Pancreas (tissue), 10 donors: ENCODE measurements at places on chromosomes 13 and 19. TPM values are rescaled to one million over a fixed set of nuclear protein-coding genes. Genes with fewer than 3 reads are reported as not detected.

- DNase-seq = no peak
Measured at GRCh38 chr19:38213911-38214625, 10.0 kb downstream of the DPF1 start.

DNA sequence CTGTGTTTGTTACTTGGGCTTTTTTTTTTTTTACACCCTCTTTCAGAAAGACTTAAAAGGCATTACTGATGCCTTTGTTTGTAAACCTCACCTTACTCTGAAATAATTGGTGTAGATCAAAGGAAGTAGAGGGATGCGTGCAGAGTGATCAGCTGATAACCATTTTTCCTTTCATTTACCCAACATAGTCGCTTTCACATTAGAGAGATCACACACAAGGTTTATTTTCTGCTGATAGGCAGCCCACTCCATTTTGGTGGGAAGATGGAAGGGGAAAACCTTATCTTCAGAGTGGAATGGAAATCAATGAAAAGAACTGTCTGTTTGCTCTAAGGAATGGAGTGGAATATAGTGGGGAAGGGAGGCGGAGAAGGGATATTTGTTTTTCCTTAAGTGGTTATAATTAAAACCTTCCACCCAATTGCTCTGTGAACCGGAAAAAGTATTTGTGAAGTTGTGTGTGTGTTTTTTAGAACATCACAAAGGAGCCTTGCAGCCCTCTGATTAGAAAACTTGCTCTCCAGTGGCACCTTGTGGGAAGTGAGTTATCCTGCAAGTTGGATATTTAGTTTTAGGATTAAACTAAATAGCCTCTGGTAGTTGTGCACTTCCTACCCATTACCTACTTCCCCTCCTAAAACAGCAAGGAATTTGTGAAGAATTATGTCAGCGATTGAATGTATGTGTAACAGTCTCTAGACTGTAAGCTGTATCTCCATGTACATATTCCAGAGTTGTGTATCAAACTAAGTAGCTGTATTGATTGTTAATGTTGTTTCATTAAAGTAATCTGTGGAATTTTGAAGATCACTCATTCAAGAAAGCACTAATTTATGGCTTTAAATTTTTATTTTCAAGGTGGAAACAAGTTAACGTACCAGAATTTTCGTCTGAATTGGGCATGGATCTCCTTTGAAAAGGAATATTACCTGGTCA, 76.8 kb downstream of the FREM2 start:
- no peak for DNase-seq

DNA sequence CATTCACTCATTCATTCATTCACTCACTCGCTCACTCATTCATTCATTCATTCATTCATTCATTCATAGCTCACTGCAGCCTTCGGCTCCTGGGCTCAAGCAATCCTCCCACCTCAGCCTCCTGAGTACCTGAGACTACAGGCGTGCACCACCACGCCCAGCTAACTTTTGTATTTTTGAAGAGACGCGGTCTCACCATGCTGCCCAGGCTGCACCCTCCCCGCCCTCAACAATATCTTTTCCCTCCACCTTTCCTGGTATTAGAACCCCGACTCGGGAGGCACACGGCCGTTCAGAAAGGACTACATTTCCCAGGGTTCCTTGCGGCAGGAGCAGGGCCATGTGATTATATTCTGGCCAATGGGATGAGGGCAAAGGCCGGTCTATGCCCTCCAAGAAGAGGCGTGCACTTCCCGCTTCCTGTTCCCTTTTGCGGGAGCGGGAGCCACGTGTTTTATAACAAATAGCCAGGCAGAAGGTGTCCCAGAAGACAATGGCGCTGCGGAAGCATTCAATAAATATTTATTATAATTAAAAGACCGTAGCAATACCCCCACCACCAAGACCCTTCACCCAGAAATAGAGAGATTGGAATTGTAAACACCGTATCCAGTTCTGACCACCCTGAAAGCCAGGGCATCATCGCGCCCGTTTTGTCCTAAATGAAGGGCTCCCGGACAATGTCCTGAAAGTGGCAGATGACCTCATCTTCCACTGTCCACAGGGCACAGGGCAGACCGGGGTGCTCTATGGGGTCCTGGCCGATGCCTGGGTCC, 15.9 kb downstream of the TICAM1 start:
- peak; percentile 90 for DNase-seq

DNA sequence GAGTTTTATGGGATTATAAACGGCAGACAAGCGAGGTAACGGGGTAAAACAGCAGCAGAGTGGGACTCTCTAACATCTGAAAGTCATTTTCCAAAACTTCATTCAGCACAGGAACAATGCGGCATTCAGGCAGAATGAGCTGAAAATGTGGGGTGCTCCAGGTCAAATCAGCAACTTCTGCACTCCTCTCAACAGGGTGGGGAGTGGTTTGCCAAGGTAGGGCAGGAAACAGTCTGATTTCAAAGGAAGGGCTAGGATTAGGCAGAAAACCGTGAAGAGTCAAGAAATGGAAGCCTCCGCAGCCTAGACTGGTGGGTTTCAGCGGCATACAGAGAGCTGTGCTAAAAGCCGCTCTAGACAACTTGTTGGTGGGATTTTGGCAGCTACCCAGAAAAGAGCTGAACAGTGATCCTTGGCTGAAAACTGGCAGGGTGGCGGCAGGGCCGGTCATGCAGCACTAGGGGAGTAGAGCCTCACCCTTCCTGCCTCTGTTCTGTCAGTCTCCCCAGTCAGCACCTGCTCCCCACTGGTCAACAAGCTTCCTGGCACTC, 154.2 kb upstream of the KLF12 start:
- peak; percentile 54 for DNase-seq

- no peak for DNase-seq
Measured at GRCh38 chr13:94860981-94861407, 148.6 kb upstream of the SOX21 start.

- DNase-seq = peak; percentile 70
Measured at GRCh38 chr19:10291554-10292205, 1.9 kb downstream of the ICAM5 start.

- no peak for DNase-seq
Measured at GRCh38 chr13:110127986-110128511, 178.9 kb downstream of the COL4A1 start.

GRCh38 chr19:12774588-12775555, at the start of gene HOOK2:
Gene HOOK2, minus strand, starts transcription at chr19:12775552. Its CDS starts 103 bp downstream, at chr19:12775449.
- DNase-seq = peak; percentile 100

GRCh38 chr19:17703824-17704463, 15.3 kb upstream of the MAP1S start:
- peak; percentile 49 for DNase-seq

DNA sequence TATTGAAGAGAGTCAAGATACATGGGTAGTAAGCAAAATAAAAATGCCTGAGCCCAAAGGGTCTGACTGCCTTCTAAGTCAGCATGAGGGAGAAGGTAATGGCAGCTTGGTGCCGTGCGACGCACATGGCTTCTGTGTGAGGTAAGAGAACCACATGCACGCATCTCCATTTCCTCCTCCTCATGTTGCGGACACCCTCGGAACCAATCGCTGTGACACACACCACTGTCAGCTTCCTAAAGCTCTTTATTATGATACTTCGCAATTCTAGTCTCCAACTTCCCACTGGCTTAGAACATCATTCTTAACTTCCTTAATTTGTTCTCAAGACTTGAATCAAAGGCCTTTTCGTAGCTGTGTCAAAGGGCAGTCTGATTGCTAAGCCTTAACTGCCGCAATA, 170.1 kb downstream of the OXGR1 start:
- DNase-seq = no peak

- DNase-seq = no peak
Measured at GRCh38 chr13:45004096-45004495, 14.8 kb downstream of the GPALPP1 start.

- no peak for DNase-seq
Measured at GRCh38 chr13:21826214-21827015, 155.5 kb downstream of the FGF9 start.

GRCh38 chr13:30880151-30880855, 25.8 kb upstream of the MEDAG start:
- no peak for DNase-seq

DNA sequence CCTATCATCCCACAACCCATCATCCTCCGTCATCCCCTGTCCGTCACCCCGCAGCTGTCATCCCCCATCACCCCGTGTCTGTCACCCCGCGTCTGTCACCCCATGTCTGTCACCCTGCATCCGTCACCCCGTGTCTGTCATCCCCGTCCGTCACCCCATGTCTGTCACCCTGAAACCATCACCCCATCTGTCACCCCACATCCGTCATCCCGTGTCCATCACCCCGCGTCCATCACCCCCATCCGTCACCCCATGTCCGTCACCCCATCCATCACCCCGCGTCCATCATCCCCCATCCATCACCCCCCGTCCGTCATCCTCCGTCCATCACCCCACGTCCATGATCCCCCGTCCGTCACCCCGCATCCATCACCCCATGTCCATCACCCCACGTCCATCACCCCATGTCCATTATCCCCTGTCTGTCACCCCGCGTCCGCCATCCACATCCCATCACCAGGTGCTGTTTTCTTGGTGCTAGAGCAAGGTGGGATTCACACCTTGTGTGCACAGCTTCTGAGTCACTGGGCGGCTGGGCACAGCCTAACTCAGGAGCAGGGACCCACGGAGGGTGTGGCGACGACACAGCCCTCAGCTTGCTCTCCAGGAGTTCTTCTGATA, 24.2 kb downstream of the RASA3 start:
- DNase-seq = peak; percentile 37

GRCh38 chr13:26679411-26680122, 81.0 kb downstream of the GPR12 start:
- DNase-seq = no peak

DNA sequence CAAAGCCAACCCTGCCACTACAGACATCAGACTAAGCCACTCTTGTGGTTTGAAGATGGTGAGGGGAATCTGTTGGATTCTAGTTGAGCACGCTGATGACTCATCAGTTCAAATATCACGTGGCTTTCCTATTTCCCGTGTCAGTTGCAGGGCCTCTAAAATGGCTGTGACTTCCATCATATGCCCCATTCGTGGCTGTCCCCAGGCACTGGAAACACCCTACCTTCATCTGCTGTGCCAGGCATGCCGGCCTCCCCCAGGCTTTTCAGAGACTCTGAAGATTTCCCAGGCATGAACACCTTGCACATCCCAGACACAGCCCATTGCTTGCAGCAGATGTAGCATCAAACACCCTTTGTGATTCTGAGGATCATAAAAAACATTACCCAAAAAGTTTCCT, 659.9 kb downstream of the UQCRFS1 start:
- DNase-seq = no peak

GRCh38 chr13:36758345-36758744, 60.7 kb upstream of the RFXAP start:
- peak; percentile 46 for DNase-seq

DNA sequence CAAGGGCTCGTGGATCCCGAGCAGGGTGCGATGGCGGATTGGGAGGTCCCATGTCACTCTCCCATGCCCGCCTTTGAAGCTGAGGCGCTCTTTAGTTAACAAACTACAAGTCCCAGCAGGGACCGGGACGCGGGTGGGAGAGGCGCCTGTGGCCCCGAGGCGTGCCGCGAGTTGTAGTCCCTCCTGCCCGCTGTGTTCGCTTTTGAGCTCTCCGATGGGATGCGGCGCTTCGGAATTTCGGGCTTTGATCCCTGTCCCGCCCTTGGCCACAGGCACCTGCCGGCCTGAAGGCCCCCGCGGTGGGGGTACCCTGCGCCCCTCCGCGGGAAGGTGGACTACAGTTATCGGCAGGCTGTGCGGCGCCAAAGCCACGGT, 11.0 kb downstream of the CYTH2 start:
- DNase-seq = peak; percentile 79

DNA sequence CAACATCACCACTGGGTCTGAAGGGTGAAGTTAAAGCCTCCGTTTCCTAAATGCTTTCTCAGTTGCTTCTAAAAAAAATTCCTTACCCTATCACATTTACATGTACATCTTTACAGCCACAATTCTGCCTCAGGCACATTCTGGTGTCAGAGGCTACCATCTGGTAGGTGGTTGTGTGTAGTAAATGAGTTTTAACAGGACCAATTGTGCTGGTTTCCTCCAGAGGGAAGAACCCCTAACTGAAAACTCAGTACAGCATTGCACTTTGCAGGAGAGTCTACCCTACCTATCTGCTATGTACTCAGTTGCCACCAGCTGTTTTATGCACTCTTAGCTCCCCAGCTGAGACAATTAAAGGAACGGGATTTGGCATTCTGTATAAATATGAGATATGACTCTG, 1576.5 kb downstream of the PCDH9 start:
- DNase-seq = no peak

GRCh38 chr13:93231867-93232266, 5.3 kb downstream of the GPC6 start:
- no peak for DNase-seq

Gene RUBCNL
- polyA plus RNA-seq = 0.91 TPM

Gene BCAM
- 140 TPM for polyA plus RNA-seq

Gene EXOSC5
- 14.3 TPM for polyA plus RNA-seq

Gene RFPL4AL1
- not detected for polyA plus RNA-seq

Gene CNN1
- 38.8 TPM for polyA plus RNA-seq

Gene DOHH
- polyA plus RNA-seq = 7.3 TPM

Gene SYNGR4
- polyA plus RNA-seq = 16.4 TPM

Gene ZNF90
- 3.4 TPM for polyA plus RNA-seq

Gene TNFRSF19
- 6.2 TPM for polyA plus RNA-seq

Gene NANOS3
- polyA plus RNA-seq = 3.1 TPM

Gene ADGRE3
- polyA plus RNA-seq = not detected

Gene MEIS3
- polyA plus RNA-seq = 28.5 TPM

Gene FGF9
- polyA plus RNA-seq = 0.92 TPM

Gene HIPK4
- 0.08 TPM for polyA plus RNA-seq
